Anterior cingulate cortex (tissue), 58 donors: ENCODE measurements at places on chromosomes 2 and 18.

- no peak for DNase-seq
These were observed 159.0 kb downstream of the NUP35 start for GRCh38 chr2:183283209-183283608.

- no peak for DNase-seq
These were observed 3.0 kb upstream of the PXDN start for GRCh38 chr2:1747065-1747941.

DNA sequence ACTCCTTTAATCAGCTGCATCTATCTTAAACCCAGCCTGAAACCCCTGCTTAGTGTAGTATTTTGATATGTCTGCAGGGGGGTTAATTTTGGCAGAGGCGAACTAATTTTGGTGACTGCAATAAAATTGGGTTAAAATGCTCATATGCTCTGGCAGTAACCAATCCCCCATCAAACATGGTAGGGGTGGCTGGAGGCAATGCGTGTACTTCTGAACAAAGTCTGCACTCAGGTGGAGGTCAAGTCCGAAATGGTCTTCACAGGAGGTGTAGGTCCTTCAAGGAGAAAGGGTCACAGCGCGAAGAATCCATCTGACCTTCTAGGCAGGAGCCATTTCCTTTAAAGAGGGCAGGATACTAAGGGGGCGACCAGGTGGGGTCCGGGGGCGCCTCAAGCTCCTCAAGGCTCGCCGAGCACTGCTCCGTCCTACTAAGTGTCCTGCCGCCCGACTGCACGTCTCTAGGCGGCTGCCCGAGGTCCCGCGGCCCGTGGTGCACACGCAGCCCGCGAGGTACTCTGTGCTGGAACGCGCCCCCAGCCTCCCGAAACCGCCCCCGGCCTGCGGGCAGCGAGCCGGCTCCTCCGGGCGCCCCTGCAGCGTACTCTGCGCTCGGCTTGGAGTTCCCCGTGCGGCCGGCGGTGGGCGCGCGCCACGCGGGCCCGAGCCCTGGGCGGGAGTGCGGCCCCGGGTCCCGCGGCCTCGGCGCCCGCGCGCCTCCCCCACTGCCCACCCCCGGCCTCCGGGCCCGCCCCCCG, 1.7 kb upstream of the LDLRAD4 start:
- DNase-seq, result peak; percentile 56

GRCh38 chr18:53698907-53699306, 525.6 kb downstream of the MBD2 start:
- no peak for DNase-seq

- no peak for DNase-seq
These were observed 936.0 kb downstream of the TRIB2 start for GRCh38 chr2:13652531-13653313.

- DNase-seq, result no peak
These were observed 250.5 kb upstream of the TMEM200C start for GRCh38 chr18:6145645-6146306.

- DNase-seq, result no peak
These were observed 92.6 kb downstream of the SPATS2L start for GRCh38 chr2:200399046-200399445.
